Right ventricle myocardium superior (tissue), 1 donor: ENCODE measurements at places on chromosomes 12 and 14.

DNA sequence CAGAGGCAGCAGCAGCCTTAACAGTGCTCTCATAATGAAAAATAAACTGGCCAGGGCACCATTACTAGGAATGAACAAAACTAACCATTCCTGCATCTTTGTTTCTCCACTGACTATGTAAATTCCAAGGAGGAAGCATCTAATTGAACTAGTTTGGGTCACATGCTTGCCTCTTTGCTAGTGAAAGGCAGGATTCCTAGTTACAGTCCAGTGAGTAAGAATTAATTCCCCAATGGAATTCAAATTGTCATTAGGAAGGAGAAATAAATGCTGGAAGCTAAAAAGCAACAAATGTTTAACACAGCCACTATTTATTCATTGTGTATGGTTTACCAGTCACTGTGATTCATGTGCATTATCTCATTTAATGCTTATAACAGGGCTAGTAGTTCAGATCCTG is 316.0 kb downstream of the CCDC91 start:
- no peak for DNase-seq

DNA sequence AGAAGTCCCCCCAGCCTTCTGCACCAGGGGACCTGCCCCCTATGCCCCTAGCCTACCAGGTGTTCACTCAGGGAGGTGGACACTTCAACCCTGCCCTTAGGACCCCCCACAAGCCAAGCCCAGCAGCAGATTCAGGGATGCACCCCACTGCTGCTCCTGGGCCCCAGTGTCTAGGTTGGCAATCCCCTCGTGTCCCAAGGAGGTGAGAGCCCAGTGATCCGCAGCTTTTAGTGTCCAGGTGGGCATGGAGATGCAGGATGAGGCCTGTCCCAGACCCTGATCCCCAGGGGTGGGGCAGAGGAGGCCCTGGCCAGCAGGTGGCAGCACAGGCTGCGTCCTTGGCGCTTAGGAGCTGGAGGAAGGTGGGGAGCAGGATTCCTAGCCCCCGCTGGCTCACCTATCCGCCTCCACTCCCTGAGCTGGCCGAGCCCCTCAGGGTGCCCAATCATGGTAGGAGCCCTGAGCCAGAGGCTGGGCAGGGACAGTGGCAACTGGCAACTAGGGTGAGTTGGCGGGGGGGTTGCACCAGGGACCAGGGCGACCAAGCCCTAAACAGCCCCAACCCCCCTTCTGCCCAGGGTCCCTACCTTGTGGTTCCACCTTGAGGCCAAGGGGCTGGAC is 4.1 kb downstream of the CKB start:
- DNase-seq, result peak; percentile 84

DNA sequence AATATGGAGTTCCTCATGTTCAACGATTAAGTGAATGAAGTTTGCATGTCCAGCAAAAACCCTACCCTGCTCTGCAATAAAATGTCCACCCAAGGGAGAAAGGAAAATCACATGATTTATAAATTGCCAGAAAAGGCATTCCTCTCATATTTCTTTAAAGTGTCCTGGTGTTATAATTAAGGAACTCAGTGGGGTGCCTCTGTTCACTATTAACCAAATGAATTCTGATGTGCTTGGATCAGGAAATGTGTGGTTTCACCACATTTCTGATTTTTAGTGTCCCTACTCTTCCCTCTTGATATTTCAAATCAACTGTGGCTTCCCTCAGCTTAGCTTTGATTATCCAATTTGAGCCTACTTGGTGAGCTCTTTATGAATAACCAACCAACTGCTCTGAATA is 208.1 kb downstream of the PHLDA1 start:
- DNase-seq, result no peak

DNA sequence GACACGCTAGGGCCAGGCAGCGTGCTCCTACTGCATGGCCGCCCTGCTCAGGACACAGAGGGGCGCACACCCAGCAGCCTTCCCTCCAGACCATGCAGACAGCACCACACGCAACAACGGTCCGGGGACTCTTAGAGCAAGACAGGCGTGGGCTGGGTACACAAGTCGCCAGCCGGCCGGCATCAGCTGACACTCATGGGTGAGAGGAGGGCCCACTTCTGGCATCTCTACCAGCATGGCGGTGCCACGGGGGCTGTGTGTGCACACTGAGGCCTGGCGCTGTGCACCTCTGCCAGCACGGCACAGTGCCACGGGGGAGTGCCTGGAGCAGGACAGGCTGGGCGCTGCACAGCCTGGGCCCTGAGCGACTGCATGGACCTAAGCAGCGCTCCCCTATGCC is 6.7 kb upstream of the BTBD6 start:
- no peak for DNase-seq

- no peak for DNase-seq
Measured at GRCh38 chr12:91361864-91362263, 179.2 kb upstream of the DCN start.

DNA sequence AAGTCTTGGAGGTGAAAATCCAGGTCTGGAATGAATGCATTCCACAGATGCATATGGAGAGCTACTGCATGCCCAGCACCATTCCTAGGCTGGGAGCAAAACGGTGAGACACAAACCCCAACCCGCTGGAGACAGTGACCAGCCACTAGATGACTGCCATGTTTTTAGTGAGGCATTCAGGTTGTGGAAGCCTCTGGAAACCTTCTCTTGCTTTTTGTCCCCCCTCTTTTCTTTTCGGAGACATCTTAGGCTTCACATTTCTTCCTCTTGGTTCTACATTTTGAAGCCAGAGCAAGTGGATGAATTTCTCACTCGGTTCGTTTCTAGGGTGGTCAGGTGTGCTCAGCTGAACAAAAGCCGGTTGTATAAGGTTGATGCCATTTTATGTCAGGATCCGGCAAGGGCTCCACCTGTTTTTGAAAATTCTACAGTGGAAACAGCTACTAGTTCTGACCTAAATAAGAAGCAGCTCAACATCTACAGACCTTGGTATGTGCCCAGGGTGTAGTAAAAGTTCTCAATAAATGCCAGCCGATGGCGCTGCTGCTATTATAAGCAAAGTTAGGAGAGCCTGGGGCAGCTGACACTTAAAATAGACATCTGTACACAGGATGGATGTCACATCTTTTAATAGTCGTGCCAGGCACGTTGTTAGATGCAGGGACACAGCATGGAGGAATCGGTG is 1.8 kb upstream of the ZNF839 start:
- DNase-seq, result no peak

- DNase-seq, result no peak
Measured at GRCh38 chr14:56995010-56995409, 184.7 kb upstream of the OTX2 start.

DNA sequence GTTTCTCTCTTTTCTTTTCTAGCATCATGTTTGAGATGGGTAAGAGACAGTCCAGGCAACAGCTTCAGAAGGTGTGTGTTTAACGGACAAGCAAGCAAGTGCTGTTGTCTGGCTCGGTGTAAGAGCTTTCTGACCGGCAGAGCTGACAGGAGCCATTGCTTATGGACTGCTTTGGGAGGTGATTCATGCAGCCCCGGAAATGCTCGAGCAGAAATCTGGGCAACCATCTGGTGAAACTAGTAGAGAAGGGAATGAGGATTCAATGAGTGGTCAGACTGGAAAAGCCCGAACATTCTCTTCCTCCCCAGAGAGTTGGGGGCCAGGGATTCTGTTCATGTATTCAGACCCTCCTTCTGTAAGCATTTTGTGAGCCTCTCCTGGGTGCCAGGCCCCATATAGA is 24.4 kb downstream of the TUNAR start:
- no peak for DNase-seq
